ENCODE measurements at places on chromosomes 3 and 15.

DNA sequence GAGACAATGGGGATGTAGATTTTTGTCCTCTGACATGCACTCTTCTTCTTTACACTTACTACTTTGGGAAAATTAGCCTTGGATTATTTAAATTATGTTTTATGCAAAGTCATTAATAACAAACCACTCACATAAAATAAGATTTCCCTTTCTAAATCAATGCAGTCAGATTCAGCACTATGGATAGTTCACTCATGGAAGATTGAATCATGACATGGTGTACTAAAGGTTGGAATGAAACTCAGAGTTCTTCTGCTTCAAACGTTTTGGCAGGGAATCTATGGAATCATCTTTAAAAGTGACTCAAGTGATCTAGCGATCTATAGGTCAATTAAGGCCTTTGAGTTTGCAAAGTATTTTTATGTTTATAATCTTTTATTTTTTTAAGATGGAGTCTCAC is 154.3 kb downstream of the KCNMB2 start:
- H3K27me3 ChIP-seq = peaks cover 4% of the 10 kb centered on the region
- no peak overlapping the region for H3K27ac ChIP-seq
- no peak for DNase-seq
- H3K4me3 ChIP-seq = no peak overlapping the region
- H3K4me1 ChIP-seq = no peaks in the 10 kb centered on the region

- no peak overlapping the region for H3K27ac ChIP-seq
- no peak for DNase-seq
- no peaks in the 10 kb centered on the region for H3K27me3 ChIP-seq
- no peaks in the 10 kb centered on the region for H3K4me1 ChIP-seq
Observed at GRCh38 chr3:3538451-3538850, 260.8 kb upstream of the LRRN1 start.

- H3K27me3 ChIP-seq = no peaks in the 10 kb centered on the region
- no peaks in the 10 kb centered on the region for H3K36me3 ChIP-seq
- H3K4me1 ChIP-seq = peaks cover 2% of the 10 kb centered on the region
- no peak for DNase-seq
Observed at GRCh38 chr3:183033746-183034145, 53.4 kb upstream of the DCUN1D1 start.

GRCh38 chr3:118262800-118263402 is 771.7 kb downstream of the IGSF11 start:
- no peak for DNase-seq
- no peaks in the 10 kb centered on the region for H3K27me3 ChIP-seq
- no peak overlapping the region for H3K4me3 ChIP-seq
- no peaks in the 10 kb centered on the region for H3K36me3 ChIP-seq
- H3K27ac ChIP-seq = no peak overlapping the region

DNA sequence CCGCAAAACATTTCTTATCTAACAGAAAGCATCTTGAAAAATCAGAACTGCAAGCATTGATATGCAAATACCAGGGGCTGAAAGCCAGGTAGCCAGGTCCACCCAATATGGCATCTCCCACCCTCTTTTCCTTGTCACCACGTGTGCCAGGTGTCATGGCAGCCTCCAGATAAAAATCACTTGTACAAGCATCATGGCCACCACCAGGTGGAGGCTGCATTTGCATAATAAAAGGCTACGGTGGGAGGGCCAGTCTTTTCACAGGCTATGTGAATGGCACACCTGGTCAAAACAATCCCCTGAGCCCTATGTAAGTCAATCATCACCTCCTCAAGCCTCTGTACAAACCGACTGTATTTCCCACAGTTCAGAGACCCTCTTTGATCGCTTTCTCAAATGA is 1233.1 kb upstream of the ALCAM start:
- no peak for DNase-seq
- no peaks in the 10 kb centered on the region for H3K36me3 ChIP-seq
- no peaks in the 10 kb centered on the region for H3K27me3 ChIP-seq
- H3K27ac ChIP-seq = no peak overlapping the region

DNA sequence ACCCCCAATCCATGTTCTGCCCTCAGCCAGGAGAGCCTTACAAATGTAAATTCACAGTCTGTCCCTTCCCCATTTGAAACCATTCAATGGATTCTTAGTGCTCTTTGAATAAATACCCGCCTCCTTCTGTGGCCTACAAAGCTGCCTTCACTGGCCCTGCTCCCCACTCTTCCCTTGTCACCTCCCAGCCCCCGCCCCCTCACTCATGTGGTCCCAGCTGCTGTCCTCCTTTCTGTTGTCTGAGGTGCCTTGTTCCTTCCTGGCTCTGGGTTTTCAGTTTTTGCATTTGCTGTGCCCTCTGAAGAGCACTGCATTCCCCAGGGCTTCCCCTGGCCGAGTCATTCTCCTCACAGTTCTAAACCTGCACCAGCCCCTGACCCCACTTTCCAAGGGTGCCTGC is 3.2 kb downstream of the EFCAB12 start:
- H3K27ac ChIP-seq = no peak overlapping the region
- H3K4me1 ChIP-seq = no peaks in the 10 kb centered on the region
- H3K4me3 ChIP-seq = no peak overlapping the region
- no peaks in the 10 kb centered on the region for H3K36me3 ChIP-seq
- no peaks in the 10 kb centered on the region for H3K27me3 ChIP-seq

GRCh38 chr3:71858503-71859122 is 73.7 kb upstream of the PROK2 start:
- no peaks in the 10 kb centered on the region for H3K36me3 ChIP-seq
- H3K4me1 ChIP-seq = no peaks in the 10 kb centered on the region
- DNase-seq = no peak
- no peak overlapping the region for H3K4me3 ChIP-seq

DNA sequence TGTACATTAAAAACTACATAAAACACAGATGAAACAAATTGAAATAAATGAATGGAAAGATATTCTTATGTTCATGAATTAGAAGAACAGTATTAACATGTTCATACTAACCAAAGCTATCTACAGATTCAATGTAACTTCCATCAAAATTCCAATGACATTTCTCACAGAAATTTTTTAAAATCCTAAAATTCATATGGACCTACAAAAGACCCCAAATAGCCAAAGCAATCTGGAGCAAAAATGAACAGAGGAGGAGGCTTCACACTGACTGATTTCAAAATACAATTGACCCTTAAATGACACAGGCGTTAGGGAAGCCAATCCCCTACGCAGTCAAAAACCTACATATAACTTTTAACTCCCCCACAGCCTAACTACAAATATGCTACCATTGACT is 39.4 kb downstream of the KPNA1 start:
- no peaks in the 10 kb centered on the region for H3K27me3 ChIP-seq
- no peaks in the 10 kb centered on the region for H3K36me3 ChIP-seq
- H3K4me3 ChIP-seq = no peak overlapping the region
- no peak for DNase-seq
- H3K4me1 ChIP-seq = peaks cover 1% of the 10 kb centered on the region

GRCh38 chr3:38662544-38662943 is 13.1 kb upstream of the SCN5A start:
- no peak for DNase-seq
- H3K36me3 ChIP-seq = no peaks in the 10 kb centered on the region
- no peaks in the 10 kb centered on the region for H3K4me1 ChIP-seq
- no peak overlapping the region for H3K4me3 ChIP-seq

DNA sequence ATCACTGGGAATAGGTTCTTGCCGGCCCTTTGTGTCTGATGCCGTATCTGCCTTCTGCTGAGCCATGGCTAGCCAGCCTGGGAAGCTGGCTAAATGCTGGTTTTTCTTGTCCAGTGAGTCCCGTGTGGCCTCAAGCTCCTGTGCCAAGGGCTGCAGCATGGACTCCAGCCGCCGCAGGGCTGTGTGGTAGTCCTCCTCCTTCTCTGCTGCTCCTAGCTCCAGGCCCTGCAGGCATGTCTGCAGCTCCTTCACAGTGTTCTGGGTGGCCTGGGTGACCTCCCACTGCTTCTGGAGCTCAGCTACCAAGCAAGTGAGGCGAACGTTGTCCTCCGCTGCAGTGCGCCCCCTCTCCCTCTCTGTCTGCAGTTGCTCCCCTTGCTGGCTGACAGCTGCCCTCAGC is 24.9 kb downstream of the CXCR6 start:
- H3K27ac ChIP-seq = no peak overlapping the region
- no peaks in the 10 kb centered on the region for H3K36me3 ChIP-seq
- H3K4me3 ChIP-seq = no peak overlapping the region
- no peak for DNase-seq
- H3K4me1 ChIP-seq = peaks cover 2% of the 10 kb centered on the region
- H3K27me3 ChIP-seq = no peaks in the 10 kb centered on the region

- H3K4me3 ChIP-seq = no peak overlapping the region
- H3K27ac ChIP-seq = no peak overlapping the region
- no peaks in the 10 kb centered on the region for H3K27me3 ChIP-seq
- H3K36me3 ChIP-seq = no peaks in the 10 kb centered on the region
- DNase-seq = no peak
Observed at GRCh38 chr3:189170559-189170958, 1.2 kb upstream of the TPRG1 start.

DNA sequence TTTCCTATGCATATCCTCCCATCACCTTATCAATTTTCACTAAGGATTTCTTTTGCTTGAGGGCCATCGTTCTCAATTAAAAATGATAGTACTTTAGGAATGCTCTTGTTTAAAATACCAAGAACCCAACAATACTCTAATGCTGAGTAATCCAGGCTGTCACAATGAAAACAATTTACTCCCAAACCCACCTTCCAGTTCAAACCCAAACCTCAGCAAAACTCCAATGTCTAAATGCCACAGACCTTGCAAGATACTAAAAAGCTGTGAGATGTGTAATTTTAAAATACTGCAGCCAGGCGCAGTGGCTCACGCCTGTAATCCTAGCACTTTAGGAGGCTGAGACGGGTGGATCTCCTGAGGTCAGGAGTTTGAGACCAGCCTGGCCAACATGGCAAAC is 889.8 kb downstream of the ROBO1 start:
- no peaks in the 10 kb centered on the region for H3K27me3 ChIP-seq
- H3K27ac ChIP-seq = no peak overlapping the region
- H3K4me3 ChIP-seq = no peak overlapping the region
- DNase-seq = no peak
- no peaks in the 10 kb centered on the region for H3K4me1 ChIP-seq

DNA sequence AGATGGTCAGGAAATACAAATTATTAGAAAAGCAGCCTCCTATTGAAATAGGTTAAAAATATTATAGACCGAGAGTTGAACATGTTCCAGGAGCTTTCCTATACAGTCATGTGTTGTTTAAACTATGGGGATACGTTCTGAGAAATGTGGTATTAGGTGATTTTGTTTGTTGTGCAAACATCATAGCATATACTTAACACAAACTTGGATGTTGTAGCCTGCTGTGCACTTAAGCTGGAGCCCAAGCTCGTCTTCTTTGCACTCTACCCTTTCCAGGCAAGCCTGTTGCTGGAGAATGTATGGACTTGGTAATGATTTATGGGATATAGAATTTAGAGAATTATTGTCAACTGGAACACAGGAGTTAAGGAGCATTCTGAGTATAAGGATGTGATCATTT is 140.2 kb downstream of the AKAP13 start:
- H3K27me3 ChIP-seq = no peaks in the 10 kb centered on the region
- H3K27ac ChIP-seq = no peak overlapping the region
- H3K4me1 ChIP-seq = no peaks in the 10 kb centered on the region

DNA sequence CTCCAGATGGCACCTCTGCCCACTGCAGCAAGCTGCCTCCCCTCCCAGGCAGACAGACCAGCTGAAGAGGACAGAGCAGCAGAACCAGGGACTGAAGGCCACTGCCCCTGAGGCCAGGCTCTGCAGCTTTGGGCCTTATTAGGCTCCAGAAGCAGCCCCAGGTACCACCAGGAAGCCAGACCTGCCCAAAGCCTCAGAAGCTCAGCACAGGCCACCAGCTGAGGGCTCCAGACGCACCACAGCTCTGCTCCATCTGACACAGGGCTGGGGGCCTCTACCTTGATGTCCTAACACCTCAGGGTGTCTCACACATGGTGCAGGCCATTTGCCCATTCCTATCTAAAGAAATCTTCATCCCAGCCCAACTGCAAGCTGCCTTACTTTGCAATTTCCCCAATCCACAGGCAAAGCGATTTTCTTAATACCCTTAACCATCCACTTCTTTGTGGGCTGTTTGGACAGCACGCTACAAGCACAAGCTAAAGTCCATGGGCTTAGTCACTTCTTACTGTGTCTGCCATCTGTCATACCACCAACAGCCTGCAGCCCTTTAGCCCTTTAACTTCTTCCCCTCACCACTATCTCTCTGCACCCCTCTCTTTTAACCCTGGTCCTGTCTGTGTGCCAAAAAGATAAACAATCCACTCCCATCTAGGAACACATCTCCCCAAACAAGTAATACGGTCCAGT is 112.1 kb downstream of the IQSEC1 start:
- H3K27me3 ChIP-seq = no peaks in the 10 kb centered on the region
- no peak for DNase-seq
- H3K4me3 ChIP-seq = no peak overlapping the region
- H3K4me1 ChIP-seq = peaks cover 63% of the 10 kb centered on the region

- no peaks in the 10 kb centered on the region for H3K36me3 ChIP-seq
- H3K27ac ChIP-seq = no peak overlapping the region
- H3K27me3 ChIP-seq = no peaks in the 10 kb centered on the region
- no peak overlapping the region for H3K4me3 ChIP-seq
- H3K4me1 ChIP-seq = no peaks in the 10 kb centered on the region
- no peak for DNase-seq
Observed at GRCh38 chr15:81573098-81573746, 199.2 kb upstream of the TMC3 start.

DNA sequence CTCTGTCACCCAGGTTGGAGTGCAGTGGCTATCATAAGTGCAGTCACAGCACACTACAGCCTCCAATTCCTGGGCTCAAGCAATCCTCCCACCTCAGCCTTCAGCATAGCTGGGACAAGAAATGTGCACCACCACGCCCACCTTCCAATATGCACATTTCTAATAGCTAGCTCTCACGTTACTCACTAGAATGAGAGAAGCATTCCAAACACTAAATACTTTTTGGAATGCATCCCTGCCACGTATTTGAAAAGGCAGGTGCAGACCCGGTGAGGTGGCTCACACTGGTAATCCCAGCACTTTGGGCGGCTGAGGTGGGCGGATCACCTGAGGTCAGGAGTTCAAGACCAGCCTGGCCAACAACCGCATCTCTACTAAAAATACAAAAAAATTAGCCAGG is 7.6 kb upstream of the TCF12 start:
- H3K36me3 ChIP-seq = no peaks in the 10 kb centered on the region
- H3K4me1 ChIP-seq = peaks cover 5% of the 10 kb centered on the region
- H3K27me3 ChIP-seq = no peaks in the 10 kb centered on the region
- no peak overlapping the region for H3K4me3 ChIP-seq
- H3K27ac ChIP-seq = no peak overlapping the region

DNA sequence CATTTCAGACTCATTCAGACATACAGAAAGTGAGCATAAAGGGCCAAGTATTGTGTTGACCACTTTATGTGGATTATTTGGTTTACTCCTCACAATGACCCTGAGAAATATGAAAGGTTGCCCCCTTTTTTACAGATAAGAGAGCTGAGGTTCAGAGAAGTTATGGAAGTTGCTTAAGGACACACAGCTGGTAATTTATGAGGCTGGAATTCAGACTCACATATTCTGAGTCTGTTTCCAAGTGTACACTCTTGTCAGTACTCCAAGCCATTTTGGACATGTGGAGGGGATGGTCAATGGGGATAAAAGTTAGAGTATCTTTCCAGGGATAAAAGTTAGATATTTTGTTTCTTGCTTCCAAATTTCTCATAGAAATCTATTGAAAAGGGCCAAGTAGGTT is 15.9 kb downstream of the ITPR1 start:
- no peak overlapping the region for H3K27ac ChIP-seq
- H3K4me1 ChIP-seq = peaks cover 38% of the 10 kb centered on the region
- no peaks in the 10 kb centered on the region for H3K36me3 ChIP-seq
- no peak overlapping the region for H3K4me3 ChIP-seq
- H3K27me3 ChIP-seq = no peaks in the 10 kb centered on the region
